Stimulated activated CD8-positive, alpha-beta memory T cell treated with anti-CD3 and anti-CD28 coated beads, Interleukin-15, amount 100 ng/mL, for 48 hours (primary cell): ENCODE measurements at places on chromosomes 16 and 17.

DNA sequence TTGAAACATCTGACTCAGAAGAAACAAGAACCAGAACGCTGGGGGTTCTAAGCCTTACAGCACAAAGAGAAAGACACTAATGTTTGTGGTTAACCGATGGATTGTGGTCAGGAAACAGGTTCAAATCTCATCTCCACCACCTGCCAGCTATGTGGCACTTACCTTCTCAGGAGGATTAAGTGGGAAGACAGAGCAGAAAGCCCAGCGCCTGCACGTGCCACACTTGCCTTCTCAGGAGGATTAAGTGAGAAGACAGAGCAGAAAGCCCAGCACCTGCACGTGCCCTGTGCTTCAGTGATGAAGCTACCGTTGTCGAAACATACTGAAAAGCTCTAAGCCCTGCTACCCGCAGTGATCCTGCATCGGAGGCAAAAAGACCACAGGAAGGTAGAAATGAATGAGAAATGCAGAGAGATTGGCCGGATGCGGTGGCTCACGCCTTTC, 90.6 kb downstream of the NXN start:
- no peak for DNase-seq

- peak; percentile 4 for DNase-seq
These were observed 1.4 kb downstream of the NT5M start for GRCh38 chr17:17304521-17304985.

DNA sequence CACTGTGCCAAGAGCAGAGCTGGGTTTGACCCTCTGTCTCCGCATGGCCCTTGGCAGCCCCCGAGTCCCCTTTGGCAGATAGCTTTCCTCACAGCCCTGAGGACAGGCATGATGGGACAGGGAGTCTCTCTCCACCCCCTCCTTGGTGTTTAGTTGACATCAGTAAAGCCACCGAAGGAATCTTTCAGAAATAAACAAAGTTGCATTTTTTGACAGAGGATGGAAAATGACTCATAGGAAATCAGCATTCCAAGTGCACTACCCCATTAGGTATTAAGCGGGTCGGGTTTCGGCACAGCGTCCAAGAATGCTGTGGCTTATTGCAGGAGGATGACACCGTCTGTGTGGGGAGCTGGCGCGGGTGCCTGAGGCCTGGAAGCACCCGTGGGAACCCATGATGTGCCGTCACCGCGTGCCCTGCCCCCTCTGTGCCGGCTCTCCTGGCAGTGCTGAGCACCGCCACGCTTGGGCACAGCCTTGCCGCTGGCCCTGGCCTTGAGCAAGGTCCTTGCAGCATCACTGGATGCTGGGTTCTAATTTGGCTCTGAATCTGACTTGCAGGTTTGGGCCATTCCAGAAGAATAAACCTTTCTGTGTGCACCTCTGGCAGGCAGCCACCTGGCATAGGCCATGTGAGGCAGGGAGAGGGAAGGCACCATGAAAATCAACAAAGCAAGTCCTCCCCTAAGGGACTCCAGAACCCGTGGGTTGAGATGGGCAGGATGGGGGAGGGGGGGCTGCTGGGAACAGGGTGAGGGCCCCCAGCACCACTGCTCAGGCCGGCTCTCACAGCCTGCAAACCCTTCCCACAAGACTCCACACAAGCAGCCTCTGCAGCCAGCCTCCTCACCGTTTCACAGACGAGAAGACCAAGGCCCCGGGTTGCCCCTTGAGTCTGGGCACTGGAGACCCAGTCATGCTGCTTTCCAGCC, 50.5 kb upstream of the ZNF469 start:
- no peak for DNase-seq

DNA sequence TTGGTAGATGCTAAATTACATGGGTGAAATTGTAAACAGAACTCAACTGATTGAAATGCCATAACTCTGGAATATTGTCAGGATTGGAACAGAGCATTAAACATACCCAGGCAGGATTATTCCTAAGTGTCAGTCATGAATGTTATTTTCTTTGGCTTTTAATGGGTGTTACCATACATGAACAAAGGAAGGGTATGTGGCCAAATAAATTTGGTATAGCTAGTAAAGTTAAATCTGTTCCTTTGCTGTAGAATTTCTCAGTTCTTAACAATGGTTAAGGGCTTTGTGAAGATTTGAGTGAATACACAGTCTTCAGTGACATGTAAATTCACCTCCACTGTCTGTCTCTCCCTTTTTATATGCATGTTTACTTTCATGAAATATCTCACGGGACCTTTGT, 679.5 kb upstream of the CDH8 start:
- DNase-seq, result no peak

- peak; percentile 88 for DNase-seq
These were observed at the start of gene EXOC7 for GRCh38 chr17:76103274-76104139. EXOC7 (minus strand) TSS chr17:76103787; CDS start chr17:76103692, 95 bp downstream.

GRCh38 chr16:66878067-66878466, 2.2 kb upstream of the PDP2 start:
- peak; percentile 72 for DNase-seq

DNA sequence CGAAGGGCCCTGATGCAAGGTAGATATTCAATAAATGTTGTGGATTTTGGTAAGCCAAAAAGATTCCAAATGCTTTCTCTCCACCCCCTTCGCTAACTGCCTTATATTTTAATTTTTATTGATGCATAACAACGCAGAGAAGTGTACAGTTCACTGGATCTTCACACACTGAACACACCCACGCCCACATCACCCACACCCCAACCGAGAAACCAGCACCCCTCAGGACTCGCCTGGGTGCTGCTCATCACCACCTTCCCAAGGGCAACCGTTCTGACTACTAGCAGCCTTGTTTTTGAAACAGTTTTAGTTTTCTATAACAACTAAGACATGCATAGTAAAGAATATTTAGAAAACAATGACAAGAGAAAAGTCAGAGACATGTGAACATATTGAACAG, 9.1 kb upstream of the PLCG2 start:
- DNase-seq, result no peak

GRCh38 chr17:72658675-72659074, 433.8 kb downstream of the SLC39A11 start:
- no peak for DNase-seq

DNA sequence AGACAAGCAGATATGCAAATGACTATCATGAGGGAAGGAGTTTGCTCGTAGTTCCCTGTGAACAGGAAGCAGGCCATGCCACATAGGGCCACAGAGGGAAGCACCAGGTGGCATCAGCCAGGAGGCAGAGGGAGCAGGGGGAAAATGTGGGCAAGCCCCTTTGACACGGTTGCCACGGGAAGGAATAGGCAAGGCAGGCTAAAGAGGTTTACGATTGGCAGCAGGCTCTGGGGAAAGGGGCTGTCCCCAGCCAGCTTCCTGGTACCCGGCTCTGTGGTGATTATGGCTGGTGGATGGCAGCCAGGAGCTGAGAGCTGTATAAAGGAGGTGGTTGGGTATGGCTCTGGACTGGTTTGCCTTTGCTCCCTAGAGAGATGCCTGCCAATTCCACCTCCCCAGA, 848 bp downstream of the CES3 start:
- no peak for DNase-seq

- DNase-seq, result no peak
These were observed 35.8 kb upstream of the NF1 start for GRCh38 chr17:31058976-31059375.

- no peak for DNase-seq
These were observed 118.4 kb downstream of the COPRS start for GRCh38 chr17:31740611-31741082.

GRCh38 chr17:75764711-75765421, at the start of gene GALK1:
GALK1 (minus strand) TSS chr17:75765192; CDS start chr17:75765136, 56 bp downstream.
- peak; percentile 60 for DNase-seq

- no peak for DNase-seq
These were observed 9.0 kb downstream of the DNAAF8 start for GRCh38 chr16:4743226-4743878.

- peak; percentile 42 for DNase-seq
These were observed 12.6 kb upstream of the RNF222 start for GRCh38 chr17:8409966-8410882.

GRCh38 chr17:27990100-27990499, 52.4 kb upstream of the NLK start:
- no peak for DNase-seq

- no peak for DNase-seq
These were observed 1.1 kb downstream of the GAS7 start for GRCh38 chr17:10197362-10197720.

DNA sequence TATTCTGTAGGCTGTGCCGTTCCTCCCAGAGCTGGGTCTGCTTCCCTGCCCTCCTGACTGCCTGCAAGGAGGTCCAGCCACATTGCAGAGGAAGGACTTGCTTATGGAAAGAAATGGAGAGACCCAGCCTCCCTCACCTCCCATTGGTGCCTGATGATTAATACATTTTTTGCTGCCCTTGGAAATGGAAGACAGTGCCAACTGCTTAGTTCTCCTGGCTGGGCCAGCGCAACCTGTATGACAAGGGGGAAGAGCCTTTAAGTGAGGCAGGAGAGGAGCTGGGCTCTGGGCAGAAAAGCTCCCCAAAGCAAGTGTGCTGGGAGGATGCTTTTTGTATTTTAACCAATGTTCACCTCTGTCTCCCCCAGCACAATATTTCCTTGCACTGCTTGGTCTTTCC, 238.5 kb downstream of the SOX9 start:
- no peak for DNase-seq

DNA sequence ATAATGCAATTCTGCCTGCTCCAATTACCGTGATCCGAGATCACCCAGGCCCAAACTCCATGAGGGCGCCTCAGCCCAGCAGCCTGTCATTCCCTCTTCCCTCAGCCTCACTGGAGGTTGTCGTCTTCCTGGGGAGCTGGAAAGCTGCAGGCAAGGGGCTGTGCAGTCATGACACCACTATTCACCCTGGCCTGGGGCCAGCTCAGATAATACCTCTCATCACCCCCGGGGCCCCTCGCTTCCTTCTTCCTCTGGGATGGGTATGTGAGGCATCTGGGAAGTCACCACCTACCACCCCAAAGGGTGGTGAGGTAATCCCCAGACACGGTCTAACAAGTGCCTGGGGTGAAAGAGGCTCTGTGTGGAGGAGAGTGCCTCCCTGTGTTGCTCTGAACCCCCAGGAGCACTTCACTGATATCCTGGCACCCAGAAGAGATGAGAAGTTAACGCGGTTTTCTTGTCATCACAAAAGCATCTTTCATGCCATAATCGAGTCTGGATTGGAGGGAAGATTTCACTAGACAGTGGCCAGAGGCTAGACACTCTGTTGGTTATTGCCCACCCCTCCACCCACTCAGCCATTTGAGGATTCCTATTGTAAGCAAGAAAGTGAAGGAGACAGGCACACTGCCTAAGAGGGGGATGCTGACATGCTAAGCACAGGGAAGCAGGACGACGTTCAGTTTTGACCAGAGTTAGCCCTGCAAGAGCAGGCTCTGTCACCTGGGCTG, 18.4 kb downstream of the CFAP20 start:
- DNase-seq, result no peak

GRCh38 chr17:79243603-79243990, 169.0 kb downstream of the ENGASE start:
- no peak for DNase-seq

GRCh38 chr16:86512301-86512859, 2.1 kb downstream of the FOXF1 start:
- no peak for DNase-seq

GRCh38 chr16:62738666-62739460, 702.6 kb upstream of the CDH8 start:
- DNase-seq, result no peak

GRCh38 chr17:30290696-30291542, 825 bp downstream of the BLMH start:
- DNase-seq, result no peak

GRCh38 chr17:56096026-56096810, 57.1 kb upstream of the ANKFN1 start:
- DNase-seq, result no peak

DNA sequence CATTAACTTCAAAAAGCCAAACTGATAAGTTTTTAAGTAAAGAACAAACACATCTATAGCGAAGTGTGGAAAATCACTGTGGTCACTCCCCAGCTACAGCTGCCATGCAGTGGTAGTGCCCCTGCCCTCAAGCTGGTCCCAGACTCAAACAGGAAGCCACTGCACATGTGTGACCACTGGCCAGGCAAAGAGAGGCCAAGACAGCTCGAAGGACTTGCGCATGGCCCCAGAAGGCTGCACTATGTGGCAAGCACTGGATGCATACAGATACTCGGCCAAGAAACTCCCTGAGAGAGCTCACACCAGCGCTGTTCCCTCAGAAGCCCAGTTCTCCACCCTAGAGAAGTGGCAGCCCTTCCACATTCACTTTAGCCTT, 82.4 kb downstream of the ANKRD11 start:
- no peak for DNase-seq

GRCh38 chr17:39196808-39197291, 619 bp downstream of the CACNB1 start:
- DNase-seq, result no peak

DNA sequence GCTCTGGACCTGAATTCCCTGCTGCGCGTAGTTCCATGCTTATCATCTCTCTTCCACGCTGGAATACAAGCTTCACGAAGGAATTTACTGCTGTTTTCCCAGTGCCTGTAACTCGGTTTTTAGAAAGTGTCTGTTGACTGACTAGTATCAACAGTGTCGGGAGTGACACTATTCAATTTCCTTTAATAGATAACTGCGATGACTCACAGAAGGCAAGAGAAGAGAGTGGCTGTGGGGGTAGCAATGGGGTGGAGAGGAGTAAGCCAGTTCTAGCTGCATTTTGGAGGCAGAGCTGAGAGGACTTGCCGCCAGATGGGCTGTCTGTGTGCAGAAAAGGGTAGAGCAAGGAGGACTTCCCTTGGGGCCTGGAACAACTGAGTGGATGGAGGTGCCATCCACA, 25.2 kb downstream of the B4GALNT2 start:
- no peak for DNase-seq

DNA sequence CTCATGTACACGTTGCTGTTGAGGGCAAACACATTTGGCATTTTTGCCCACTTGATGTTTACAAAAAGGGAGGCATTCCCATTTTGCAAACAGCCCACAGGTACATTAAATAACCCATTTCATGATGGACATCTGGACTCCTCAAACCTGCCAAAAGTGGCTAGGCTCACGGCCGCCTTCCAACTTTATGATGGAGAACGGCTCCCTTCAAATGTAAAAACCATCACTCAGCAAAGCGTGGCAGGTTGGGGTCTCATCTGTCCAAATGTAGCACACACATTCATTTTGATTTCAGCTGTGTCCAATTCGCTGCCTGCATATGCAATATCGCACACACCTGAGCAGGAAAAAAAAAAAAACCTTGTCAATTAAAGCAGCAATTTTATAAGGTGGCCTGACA, 417.8 kb downstream of the TMEM114 start:
- DNase-seq, result no peak

DNA sequence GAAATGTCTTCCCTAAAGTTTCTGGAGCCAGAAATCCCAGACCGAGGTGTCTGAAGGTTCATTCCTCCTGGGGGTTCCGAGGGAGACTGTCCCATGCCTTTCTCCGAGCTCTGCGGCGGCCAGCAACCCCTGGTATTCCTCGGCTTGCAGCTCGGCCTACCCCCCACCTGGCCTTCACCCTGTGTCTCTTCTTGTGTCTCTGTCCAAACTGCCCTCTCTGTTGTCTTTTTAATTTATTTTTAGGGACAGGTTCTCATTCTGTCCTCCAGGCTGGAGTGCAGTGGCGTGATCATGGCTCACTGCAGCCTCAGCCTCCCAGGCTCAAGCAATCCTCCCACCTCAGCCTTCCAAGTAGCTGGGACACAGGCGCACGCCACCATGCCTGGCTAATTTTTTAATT, 211.7 kb downstream of the SEC14L1 start:
- DNase-seq, result no peak

- DNase-seq, result no peak
These were observed 6.0 kb upstream of the ASIC2 start for GRCh38 chr17:33299115-33299514.

- DNase-seq, result no peak
These were observed 29.9 kb upstream of the TNRC6C start for GRCh38 chr17:77928519-77929179.

GRCh38 chr16:9061358-9061813, 30.1 kb upstream of the HAPSTR1 start:
- no peak for DNase-seq

GRCh38 chr16:3734758-3735221, 17.5 kb upstream of the TRAP1 start:
- DNase-seq, result no peak
